ENCODE measurements at places on chromosomes 16 and 17.

DNA sequence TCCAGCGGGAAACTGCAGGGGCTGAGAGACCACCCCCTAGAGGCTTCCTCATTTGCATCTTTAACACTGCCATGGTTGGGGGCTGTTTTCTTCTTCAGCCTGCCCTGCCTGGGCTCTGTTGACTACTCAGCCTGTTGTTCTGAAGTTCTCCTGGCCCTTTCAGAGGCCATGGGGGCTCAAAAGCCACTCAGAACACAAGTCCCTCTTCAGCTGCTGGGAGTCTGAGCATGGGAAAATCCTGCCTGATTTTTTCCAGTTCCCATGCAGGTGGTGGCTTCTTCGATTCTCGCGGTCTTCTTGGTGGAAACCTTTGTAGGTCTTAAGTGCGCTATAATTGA is 36.3 kb downstream of the PLCG2 start:
- H3K4me3 ChIP-seq = no peak overlapping the region
- H3K4me1 ChIP-seq = peaks cover 5% of the 10 kb centered on the region
- H3K27ac ChIP-seq = no peak overlapping the region
- DNase-seq = no peak

DNA sequence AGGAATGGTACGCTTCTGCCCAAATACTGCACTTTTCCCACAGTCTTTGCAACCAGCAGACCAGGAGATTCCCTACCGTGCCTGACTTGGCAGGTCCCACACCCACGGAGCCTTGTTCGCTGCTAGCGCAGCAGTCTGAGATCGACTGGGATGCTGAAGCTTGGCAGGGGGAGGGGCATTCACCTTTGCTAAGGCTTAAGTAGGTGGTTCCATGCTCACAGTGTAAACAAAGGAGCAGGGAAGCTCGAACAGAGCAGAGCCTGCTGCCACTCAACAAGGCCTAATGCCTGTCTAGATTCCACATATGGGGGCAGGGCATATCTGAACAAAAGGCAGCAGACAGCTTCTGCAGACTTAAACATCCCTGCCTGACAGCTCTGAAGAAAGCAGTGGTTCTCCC is 107.2 kb upstream of the TMEM97 start:
- DNase-seq = no peak

- peak; percentile 27 for DNase-seq
- H3K4me3 ChIP-seq = no peak overlapping the region
- peaks cover 63% of the 10 kb centered on the region for H3K27me3 ChIP-seq
- no peaks in the 10 kb centered on the region for H3K36me3 ChIP-seq
- peaks cover 2% of the 10 kb centered on the region for H3K4me1 ChIP-seq
Observed at GRCh38 chr17:74618451-74618850, 5.1 kb downstream of the CD300E start.

DNA sequence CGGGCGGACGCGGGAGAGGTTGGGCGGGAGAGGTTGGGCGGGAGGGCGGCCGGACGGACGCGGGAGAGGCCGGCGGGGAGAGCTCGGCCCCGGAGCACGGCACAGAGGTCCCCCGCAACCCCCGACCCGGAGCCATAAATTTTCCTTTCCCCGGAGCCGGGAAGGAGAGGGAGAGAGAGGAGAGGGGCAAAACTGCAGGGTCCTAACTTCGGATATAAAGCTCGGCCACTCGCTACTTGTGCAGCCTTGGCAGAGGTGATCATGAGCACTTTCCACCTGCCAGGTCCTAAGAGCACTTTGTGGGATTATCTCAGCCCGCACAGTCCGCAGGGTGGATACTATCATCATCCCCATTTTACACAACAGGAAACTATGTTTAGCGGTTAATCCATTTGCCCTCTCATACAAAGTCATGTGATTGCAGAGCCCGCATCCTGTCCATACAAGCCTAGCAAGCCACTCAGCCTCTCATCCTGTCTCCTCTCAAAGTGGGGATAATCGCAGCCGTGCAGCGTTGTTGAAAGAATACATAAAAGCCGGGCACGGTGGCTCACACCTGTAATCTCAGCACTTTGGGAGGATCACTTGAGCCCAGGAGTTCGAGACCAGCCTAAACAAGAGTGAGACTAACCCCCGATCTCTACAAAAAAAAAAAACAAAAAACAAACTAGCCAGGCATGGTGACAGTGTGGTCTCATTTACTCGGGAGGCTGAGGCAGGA is 780 bp upstream of the DCAKD start:
- peak; percentile 62 for DNase-seq
- H3K36me3 ChIP-seq = no peaks in the 10 kb centered on the region
- peak overlapping the region; percentile 70 for H3K27ac ChIP-seq
- H3K4me3 ChIP-seq = peak overlapping the region; percentile 69

GRCh38 chr17:77211681-77212080 is 70.9 kb downstream of the SEC14L1 start:
- H3K4me1 ChIP-seq = peaks cover 5% of the 10 kb centered on the region
- no peak for DNase-seq
- H3K27me3 ChIP-seq = no peaks in the 10 kb centered on the region
- no peak overlapping the region for H3K27ac ChIP-seq
- H3K4me3 ChIP-seq = no peak overlapping the region

GRCh38 chr17:72928454-72929136 is 163.9 kb downstream of the SLC39A11 start:
- H3K4me3 ChIP-seq = no peak overlapping the region
- H3K4me1 ChIP-seq = no peaks in the 10 kb centered on the region
- no peak overlapping the region for H3K27ac ChIP-seq
- DNase-seq = no peak
- H3K27me3 ChIP-seq = no peaks in the 10 kb centered on the region
- H3K36me3 ChIP-seq = no peaks in the 10 kb centered on the region

DNA sequence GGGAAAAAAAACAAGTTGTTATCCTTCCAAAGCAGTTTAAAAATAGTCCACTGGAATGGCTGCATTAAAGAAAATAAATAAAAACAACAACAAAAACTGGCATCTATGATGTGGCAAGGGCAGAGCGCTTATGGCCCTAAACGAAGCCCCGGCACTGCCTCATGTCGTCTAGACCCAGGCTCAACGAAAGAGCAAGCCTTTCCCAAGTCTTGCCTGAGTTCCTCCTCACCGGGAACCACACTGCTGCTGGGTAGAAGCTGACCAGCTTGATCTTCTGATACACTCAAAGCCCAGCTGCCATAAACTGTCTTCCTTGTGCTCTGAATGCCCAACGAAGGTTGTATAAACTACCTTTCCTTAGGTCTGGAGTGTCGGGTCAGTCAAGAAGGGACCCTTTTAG is 37.0 kb downstream of the NDEL1 start:
- H3K27ac ChIP-seq = no peak overlapping the region
- no peak overlapping the region for H3K4me3 ChIP-seq
- H3K36me3 ChIP-seq = peaks cover 84% of the 10 kb centered on the region

- H3K27me3 ChIP-seq = peaks cover 8% of the 10 kb centered on the region
- DNase-seq = no peak
- H3K27ac ChIP-seq = no peak overlapping the region
- peaks cover 6% of the 10 kb centered on the region for H3K4me1 ChIP-seq
- H3K36me3 ChIP-seq = no peaks in the 10 kb centered on the region
Observed at GRCh38 chr16:53511403-53512280, 8.6 kb upstream of the AKTIP start.

DNA sequence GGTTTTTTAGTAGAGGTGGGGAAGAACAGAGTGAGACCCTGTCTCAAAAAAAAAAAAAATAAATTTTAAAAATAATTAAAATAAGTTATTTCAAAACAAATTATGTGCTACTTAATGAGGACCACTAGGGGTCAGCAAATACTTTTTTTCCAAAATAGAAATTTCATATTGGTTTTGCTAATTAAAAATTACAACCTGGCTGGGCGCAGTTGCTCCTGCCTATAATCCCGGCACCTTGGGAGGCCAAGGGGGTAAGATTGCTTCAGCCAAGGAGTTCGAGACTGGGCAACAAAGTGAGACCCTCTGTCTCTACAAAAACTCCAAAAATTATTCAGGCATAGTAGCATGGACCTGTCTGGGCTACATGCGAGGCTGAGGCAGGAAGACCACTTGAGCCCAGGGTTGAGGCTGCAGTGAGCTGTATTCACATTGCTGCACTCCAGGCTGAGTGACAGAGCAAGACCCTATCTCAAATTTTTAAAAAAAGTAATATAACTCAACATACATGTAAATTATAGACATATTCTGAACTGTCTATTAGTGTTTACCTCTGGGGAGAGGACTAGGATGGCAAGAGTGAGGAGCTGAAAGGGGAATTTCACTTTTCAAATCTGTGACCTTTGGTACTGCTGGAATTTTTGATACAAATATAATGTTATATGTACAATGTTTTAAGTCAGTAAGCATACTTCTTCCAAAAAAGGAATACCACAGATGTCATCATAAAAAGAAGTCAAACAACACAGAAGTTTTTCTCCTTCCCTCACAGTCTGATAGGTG is 8.1 kb downstream of the MEIOB start:
- H3K4me1 ChIP-seq = no peaks in the 10 kb centered on the region
- H3K36me3 ChIP-seq = no peaks in the 10 kb centered on the region
- peak; percentile 75 for DNase-seq
- no peak overlapping the region for H3K4me3 ChIP-seq

GRCh38 chr16:79274264-79274663 is 326.3 kb downstream of the MAF start:
- H3K4me3 ChIP-seq = no peak overlapping the region
- no peak for DNase-seq
- peaks cover 2% of the 10 kb centered on the region for H3K4me1 ChIP-seq
- no peak overlapping the region for H3K27ac ChIP-seq

GRCh38 chr17:80475910-80476876 is at the start of gene NPTX1:
Gene NPTX1, minus strand, starts transcription at chr17:80476607. Its CDS starts 161 bp downstream, at chr17:80476446.
- DNase-seq = no peak
- no peaks in the 10 kb centered on the region for H3K36me3 ChIP-seq
- H3K4me3 ChIP-seq = no peak within 1 kb of the TSS

DNA sequence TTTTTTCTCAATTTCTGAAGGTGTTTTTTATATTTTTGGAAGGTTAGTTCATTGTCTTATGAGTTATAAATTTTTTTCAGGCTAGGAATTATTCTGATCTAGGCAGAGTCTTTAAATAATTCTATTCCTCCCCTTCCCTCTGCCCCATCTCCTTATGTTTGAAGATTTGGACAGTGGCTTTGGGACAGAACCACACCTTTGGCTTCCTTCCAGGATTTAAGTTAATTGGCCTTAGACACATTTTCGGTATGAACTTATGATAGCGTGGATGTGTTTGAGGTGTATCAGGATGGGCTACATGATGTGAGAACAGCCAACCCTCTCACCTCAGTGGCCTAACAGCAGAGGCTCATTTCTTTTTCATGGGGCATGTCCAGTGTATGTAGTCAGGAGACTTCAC is 24.3 kb downstream of the EPN2 start:
- DNase-seq = no peak
- H3K4me3 ChIP-seq = no peak overlapping the region
- H3K36me3 ChIP-seq = no peaks in the 10 kb centered on the region
- peaks cover 29% of the 10 kb centered on the region for H3K27me3 ChIP-seq

DNA sequence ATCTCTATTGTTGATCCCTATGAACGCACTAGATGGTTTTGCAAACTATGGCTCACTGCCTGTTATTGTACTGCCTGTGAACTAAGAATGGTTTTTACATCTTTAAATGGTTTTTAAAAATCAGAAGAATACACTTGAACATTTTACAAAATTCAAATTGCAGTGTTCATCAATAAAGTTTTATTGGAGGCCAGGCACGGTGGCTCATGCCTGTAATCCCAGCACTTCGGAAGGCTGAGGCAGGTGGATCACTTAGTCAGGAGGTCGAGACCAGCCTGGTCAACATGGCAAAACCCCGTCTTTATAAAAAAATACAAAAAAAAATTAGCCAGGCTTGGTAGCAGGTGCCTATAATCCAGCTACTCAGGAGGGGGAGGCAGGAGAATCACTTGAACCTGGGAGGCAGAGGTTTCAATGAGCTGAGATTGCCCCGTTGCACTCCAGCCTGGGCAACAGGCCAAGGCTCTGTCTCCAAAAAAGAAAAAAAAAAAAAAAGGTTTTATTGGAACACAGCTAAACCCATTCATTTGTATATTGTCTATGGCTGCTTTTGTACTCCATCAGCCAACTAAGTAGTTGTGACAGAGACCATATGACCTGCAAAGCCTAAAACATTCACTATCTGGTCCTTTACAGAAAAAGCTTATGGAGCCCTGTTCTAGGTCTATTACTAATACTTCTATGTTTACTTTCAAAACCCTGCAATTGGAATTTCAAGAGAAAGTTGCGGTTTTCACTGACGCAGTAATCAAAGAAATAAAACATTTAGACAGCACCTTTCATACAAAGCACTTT is 18.9 kb downstream of the IKZF3 start:
- no peaks in the 10 kb centered on the region for H3K4me1 ChIP-seq
- H3K4me3 ChIP-seq = no peak overlapping the region
- H3K27ac ChIP-seq = no peak overlapping the region
- DNase-seq = no peak
- H3K36me3 ChIP-seq = no peaks in the 10 kb centered on the region
- H3K27me3 ChIP-seq = no peaks in the 10 kb centered on the region

GRCh38 chr17:69466905-69467667 is 52.6 kb downstream of the MAP2K6 start:
- no peaks in the 10 kb centered on the region for H3K36me3 ChIP-seq
- H3K4me3 ChIP-seq = no peak overlapping the region
- H3K27me3 ChIP-seq = no peaks in the 10 kb centered on the region
- DNase-seq = no peak
- no peaks in the 10 kb centered on the region for H3K4me1 ChIP-seq
- H3K27ac ChIP-seq = no peak overlapping the region

DNA sequence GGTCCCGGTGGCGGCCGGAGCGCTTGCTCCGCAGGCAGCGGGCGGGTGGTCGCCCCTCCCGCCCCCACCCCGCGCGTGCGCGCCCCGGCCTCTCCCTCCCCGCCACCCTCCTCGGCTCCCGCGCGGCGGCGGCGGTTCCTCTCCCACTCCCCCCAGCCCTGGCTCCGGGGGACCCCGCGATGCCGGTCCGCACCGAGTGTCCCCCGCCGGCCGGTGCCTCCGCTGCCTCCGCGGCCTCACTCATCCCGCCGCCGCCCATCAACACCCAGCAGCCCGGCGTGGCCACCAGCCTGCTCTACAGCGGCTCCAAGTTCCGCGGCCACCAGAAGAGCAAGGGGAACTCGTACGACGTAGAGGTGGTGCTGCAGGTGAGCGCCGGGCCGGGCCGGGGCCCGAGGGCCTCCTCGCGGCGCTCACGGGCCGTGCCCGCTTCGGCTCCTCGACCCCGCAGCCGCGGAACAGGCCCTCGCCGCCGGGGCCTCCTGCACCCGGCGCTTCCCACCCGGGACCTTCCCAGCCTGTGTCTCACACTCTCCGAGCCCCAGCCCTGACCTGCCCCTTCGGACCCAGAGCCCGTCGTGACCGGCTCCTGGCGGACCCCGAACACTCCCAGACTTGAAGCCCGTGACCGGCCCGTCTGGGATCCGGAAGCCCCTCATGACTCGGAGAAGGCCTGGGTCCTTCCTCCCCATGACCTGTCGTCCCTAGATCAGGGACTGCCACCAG is 490 bp downstream of the GID4 start:
- DNase-seq = peak; percentile 28
- no peaks in the 10 kb centered on the region for H3K36me3 ChIP-seq
- H3K4me3 ChIP-seq = peak overlapping the region; percentile 90
- H3K27me3 ChIP-seq = no peaks in the 10 kb centered on the region

- H3K27ac ChIP-seq = no peak overlapping the region
- no peak for DNase-seq
- H3K36me3 ChIP-seq = no peaks in the 10 kb centered on the region
- H3K27me3 ChIP-seq = no peaks in the 10 kb centered on the region
- no peaks in the 10 kb centered on the region for H3K4me1 ChIP-seq
- no peak overlapping the region for H3K4me3 ChIP-seq
Observed at GRCh38 chr17:68710976-68711375, 109.8 kb upstream of the FAM20A start.

GRCh38 chr16:66484453-66485213 is 57.5 kb downstream of the BEAN1 start:
- no peak overlapping the region for H3K4me3 ChIP-seq
- DNase-seq = no peak
- no peaks in the 10 kb centered on the region for H3K36me3 ChIP-seq
- peaks cover 2% of the 10 kb centered on the region for H3K27me3 ChIP-seq
